CD4-positive, alpha-beta memory T cell (primary cell): ENCODE measurements at places on chromosomes 7 and 10. TPM values are rescaled to one million over a fixed set of nuclear protein-coding genes. Genes with fewer than 3 reads are reported as not detected.

HABP2 gene
- total RNA-seq = not detected

CWF19L1 gene
- 40.7 TPM for total RNA-seq

CD36 gene
- total RNA-seq = 4.3 TPM

GARIN1A gene
- 1.6 TPM for total RNA-seq

TMED4 gene
- total RNA-seq = 108 TPM

EVX1 gene
- total RNA-seq = not detected
